Thoracic aorta (tissue), 2 donors: ENCODE measurements at places on chromosomes 5 and 9. TPM values are rescaled to one million over a fixed set of nuclear protein-coding genes. Genes with fewer than 3 reads are reported as not detected.

Gene SLC4A9
- not detected for total RNA-seq

Gene STK32A
- 8.0 TPM for total RNA-seq

Gene PCDHB4
- 14.5 TPM for total RNA-seq

Gene ASPN
- 122 TPM for total RNA-seq

Gene SHOC1
- not detected for total RNA-seq

Gene OTULIN
- 52.9 TPM for total RNA-seq

Gene SERF1B
- 43.5 TPM for total RNA-seq

Gene TAF11L5
- not detected for total RNA-seq
